GM19239 (cell line): ENCODE measurements at places on chromosomes 13 and 19.

- DNase-seq = no peak
Measured at GRCh38 chr13:66659701-66660467, 570.3 kb downstream of the PCDH9 start.

DNA sequence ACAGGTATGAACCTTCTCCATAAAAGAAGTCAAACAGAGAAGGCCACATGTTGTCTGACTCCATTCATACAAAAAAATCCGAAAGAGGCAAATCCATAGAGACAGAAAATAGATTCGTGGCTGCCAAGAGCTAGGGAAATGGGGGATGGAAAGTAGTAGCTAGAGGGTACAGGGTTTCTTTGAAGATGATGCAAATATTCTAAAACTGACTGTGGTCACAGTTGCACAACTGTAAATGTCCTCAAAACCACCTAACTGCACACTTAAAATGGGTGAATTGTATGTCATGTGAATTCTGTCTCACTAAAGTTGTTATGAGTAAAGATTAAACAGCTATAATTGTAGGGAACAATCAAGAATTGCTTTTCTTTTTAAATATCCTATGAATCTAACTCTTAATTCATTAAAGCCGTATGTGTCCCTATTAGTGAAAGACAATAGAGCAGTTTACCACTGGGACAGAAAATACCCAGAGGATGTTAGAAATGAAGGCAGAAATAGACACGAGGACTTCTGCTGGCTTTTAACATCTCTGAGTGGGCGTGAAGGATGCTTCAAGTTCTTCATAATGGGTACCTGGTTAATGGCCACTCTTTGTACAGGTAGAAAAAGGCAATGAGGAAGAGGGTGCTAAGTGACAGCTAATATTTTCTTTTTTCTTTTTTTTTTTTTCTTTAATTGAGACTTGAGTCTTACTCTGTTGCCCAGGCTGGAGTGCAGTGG lies 21.2 kb downstream of the INSR start:
- DNase-seq = peak; percentile 32

GRCh38 chr19:48398375-48399235 lies 5.1 kb downstream of the GRIN2D start:
- peak; percentile 92 for DNase-seq

DNA sequence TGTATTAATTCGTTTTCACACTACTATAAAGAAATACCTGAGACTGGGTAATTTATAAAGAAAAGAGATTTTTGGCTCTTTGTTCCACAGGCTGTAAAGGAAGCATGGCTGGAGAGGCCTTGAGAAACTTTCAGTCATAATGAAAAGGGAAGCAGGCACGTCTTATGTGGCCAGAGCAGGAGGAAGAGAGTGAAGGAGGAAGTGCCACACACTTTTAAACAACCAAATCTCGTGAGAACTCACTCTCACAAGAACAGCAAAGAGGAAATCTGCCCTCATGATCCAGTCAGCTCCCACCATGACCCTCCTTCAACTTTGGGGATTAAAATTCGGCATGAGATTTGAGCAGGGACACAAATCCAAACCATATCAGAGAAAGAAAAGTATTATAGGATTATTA lies 1255.9 kb upstream of the MIR17HG start:
- DNase-seq = no peak

- no peak for DNase-seq
Measured at GRCh38 chr19:8640402-8641004, 10.1 kb downstream of the NFILZ start.

DNA sequence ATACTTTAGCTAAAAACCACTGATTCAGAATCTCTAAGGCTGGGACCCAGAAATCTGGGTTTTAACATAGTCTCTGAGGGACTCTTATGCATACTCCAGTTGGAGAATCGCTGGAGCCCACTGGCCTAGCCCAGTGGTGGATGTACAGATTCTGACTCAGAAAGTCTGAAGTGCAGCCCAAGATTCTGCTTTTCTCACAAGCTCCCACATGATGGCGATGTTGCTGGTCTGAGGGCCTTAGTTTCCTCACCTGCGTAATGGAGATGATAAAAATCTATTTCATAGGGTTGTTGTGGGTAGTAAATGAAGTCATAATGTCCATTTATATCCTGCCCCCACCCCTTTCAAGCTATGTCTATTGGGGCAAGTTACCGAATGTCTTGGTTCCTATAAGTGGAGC lies 7.7 kb upstream of the CDADC1 start:
- no peak for DNase-seq

DNA sequence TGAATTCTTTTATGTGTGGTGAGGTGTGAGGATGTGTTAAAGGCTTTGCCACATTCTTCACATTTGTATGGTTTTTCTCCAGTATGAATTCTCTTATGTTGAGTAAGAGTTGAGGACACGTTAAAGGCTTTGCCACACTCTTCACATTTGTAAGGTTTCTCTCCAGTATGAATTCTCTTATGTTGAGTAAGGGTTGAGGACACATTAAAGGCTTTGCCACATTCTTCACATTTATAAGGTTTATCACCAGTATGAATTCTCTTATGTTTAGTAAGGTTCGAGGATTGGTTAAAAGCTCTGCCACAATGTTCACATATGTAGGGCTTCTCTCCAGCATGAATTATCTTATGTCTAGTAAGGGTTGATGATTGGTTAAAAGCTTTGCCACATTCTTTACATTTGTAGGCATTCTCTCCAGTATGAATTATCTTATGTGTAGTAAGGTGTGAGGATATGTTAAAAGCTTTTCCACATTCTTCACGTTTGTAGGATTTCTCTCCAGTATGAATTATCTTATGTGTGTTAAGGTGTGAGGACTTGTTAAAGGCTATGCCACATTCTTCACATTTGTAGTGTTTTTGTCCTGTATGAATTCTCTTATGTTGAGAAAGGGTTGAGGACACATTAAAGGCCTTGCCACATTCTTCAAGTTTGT lies 27.1 kb downstream of the ZNF724 start:
- DNase-seq = no peak

GRCh38 chr19:290372-291005 lies 714 bp downstream of the PLPP2 start:
- DNase-seq = no peak

DNA sequence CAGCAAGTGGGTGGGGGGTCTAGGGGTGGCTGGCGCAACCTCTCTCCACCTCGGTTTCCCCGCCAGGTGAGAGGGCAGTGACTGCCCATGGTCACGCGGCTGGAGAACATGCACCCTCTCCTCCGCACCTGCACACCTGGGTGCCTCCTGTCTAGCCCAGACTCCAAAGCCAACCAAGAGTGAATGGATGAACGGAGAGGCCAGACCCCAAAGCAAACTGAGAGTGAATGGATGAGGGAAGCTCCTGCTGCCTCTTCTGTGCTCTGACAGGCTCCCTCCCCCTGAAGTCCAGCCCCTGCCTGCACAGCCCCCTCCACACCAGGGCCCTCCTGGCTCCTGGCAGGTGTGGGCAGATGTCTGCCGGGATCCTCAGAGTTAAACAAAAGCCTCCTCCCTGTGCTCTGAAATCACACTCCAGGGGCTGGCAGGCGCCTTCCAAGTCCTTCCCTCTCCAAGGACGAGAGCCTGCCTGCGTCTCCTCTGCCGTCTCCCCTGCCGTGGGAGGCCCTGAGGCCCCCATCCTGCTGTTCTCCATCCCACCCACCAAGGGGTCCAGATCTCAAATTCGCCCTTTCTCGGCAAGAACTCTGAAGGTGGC lies 2.2 kb downstream of the SBNO2 start:
- DNase-seq = no peak

DNA sequence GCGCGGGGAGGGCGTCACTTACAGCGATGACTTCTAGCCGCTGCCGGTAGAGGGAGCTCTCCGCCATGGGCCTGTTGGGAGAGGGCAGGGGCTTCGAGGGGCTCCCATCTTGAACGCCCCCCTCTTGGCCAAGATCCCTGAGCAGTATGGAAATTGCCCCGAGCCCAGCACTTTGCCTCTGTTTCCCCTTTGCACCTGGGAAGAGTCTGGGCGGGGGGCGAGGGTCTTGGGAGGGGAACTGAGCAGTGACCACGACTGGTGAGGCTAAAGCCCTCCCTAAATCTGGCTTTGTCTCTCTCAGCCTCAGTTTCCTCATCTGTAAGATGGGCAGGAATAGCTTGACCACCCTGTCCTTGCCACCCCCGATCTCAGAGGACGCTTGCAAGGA lies 2.8 kb downstream of the PALM3 start:
- peak; percentile 62 for DNase-seq

DNA sequence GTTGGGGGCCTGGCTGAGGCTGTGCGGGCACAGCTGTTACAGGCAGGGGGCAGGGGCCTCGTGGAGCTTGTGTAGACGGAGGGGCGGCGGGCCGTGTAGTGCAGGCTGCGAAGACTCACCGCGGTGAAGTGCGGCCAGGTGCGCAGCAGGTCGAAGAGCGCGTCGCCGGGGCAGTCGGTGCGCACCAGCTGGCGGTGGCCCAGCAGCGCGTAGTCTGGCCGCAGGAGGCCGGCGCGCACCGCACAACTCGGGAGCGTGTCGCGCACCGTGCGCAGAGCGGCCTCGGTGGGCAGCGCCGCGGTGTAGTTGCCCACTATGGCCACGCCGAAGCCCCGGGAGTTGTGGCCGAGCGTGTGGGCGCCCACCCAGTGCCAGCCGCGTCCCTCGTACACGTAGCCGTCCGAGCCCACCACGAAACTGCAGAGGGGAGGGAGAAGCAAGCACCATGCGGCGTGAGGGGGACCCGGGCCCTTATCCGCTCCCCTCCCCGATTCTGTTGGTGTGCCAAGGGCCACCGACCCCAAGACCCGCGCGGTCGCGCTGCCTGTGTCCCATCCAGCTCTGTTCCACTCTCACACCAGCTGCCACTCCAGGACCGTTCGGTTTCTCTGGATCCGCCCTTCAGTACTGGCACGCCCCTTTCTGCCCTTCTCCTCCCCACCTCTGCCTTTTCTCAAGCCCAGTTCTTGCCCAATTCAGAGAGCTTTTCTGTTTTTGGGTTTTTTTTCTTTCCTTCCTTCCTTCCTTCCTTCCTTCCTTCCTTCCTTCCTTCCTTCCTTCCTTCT lies 5.4 kb upstream of the RASAL3 start:
- DNase-seq = no peak

DNA sequence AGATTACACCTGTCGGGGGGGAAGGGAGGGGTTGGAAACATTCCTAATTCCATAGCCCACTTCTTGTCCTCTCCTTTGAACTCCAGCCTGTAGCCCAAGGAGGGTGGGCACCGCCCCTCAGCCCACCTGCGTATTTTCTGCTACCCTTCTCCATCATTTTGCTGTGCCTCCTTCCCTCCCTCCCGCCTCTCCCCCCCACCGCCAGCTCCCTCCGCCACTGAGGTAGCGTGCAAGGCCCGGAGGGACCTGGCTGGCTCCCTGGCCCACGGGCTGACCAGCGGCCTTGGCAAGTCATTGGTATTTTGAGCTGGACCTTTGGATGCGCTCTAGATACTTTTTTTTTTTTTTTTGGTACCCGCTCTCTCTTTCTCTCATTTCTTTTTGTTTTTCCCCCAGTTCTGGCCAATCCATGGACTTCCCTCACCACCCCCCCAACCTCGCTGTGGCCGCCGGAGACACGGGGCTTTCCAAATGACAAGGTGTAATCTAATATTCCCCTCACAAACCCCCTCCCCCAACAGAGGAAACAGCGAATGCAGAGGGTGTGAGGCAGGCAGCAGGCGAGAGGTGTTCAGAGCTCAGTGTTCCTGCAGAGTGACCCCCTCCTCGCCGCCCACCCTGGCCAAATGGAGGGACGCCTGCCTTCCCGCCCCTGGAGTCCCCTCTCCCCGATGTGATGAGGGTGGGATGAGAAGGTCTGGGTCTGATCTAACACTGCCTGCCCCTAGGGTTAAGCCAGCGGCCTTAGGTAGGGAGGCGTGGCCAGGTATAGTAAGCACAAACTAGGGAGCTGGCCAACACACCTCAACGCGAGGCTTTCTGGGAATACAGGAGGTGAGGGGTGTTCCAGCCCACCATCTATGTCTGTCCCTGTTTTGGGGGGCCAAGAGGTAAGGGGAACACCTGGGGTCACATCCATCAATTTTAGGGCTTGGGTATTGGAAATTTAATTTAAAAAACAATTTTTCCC lies 89.2 kb downstream of the PTPRS start:
- DNase-seq = no peak

DNA sequence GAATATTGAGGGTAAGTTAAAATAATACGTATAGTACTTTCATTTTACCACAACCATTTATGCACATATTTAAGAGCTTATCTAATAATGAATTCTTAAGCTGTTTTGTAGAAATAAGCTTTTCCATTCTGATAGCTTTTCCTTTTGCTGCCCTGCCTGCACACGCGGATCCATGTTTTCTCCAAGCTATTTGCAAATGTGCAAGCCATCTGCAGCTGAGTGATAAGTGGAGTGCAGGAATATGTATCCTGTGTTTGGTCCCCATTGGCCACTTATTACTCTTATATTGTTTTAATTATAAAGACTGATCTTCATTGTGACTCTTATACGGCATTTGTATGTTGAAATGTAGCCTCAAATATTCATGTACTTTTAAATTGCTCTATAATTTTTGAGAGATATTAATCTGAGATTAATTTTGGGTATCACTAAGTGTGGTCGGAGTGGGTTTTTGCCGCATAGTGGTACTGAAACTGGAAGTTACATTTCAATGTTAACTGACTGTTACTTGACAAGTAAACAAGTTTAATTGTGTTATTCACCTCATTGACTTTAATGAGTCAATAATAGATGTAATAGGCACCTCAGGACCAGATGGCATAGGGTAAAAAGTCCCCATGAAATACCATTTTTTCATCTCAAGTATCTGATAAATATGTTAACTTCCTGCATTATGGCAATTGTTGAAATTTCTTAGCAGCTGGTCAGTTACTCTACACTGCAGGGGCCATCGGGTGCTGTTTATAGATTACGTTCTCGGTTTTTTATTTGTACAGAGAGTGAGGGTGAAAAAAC lies 1567.4 kb downstream of the EFNB2 start:
- no peak for DNase-seq

GRCh38 chr13:24221007-24221406 lies 60.5 kb downstream of the SPATA13 start:
- no peak for DNase-seq

DNA sequence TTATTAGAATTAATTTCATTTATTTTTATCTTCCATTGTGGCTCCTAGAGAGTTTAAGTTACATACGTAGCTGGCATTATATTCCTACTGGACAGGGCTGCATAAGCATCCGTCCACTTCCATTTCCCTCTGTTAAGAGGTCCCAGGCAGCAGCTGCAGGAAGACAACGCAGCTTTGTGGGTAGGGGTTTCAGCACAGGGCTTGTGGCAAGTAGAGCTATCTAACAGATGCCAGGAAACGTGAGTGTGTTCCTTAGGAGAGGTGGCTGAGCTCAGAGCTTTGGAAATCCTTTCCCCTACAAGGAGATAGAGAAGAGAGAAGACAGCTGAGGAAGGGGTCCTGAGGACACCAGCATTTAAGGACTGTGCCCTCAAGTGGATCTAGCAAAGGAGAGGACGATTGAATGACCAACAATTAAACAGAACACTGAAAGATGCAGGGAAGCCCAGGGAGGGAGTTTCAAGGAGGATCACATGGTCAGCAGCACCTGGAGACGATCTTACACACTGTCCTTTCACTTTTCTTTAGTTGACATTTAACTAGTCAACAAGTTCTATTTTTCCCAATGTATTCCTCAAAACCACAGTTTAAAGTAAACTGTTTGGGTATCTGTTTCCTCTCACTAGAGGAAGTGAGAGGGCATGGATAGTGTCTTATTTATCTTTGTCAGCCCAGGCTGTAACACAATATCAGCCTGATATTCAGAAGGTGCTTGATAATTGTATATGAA lies 2.3 kb upstream of the N4BP2L1 start:
- DNase-seq = no peak
